Right atrium auricular region (tissue), 2 donors: ENCODE measurements at places on chromosomes 4 and X. TPM values are rescaled to one million over a fixed set of nuclear protein-coding genes. Genes with fewer than 3 reads are reported as not detected.

The GABRG1 gene
- not detected for total RNA-seq

The TMSB15C gene
- 0.30 TPM for total RNA-seq

The TMEM47 gene
- 59.3 TPM for total RNA-seq

GRCh38 chr4:46975812-46976553, 17.4 kb downstream of the GABRA4 start:
- DNase-seq: no peak

GRCh38 chr4:176964116-176964691, 171.5 kb upstream of the VEGFC start:
- no peak for DNase-seq

GRCh38 chr4:174210952-174211490, 72.4 kb downstream of the FBXO8 start:
- no peak for DNase-seq
